Stimulated activated naive CD4-positive, alpha-beta T cell (primary cell): ENCODE measurements at places on chromosomes 7 and 10.
A peak's percentile ranks its signal among the peaks of the same experiment; 100 is the strongest.

DNA sequence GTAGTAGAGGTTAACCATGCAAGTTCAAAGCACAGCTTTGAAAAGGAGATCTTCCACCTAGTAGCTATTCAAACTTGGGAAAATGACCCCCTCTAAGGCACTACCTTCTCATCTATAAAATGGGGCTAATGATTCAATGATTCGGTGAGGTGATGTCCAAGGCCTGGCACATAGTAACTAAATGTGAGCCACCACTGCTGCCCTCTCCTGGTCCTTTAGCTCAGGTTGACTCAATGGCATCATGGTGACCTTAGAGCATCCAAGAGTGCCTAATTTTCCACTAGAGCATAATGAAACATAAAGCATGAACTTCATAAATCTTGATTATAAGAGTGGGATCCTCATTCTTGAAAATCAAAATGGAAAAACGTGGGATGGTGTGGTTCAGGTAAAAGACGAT lies 16.3 kb upstream of the PLCE1 start:
- DNase-seq, result no peak

DNA sequence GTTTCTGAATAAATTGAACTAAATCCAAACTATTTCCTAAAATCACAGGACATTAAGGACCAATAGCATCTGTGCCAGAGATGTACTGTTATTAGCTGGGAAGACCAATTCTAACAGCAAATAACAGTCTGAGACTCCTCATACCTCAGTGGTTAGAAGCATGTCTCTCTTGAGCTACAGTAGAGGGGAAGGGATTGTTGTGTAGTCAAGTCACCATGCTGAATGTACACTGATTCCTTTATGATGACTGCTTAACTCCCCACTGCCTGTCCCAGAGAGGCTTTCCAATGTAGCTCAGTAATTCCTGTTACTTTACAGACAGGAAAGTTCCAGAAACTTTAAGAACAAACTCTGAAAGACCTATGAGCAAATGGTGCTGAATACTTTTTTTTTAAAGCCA lies 13.9 kb downstream of the MEST start:
- DNase-seq, result no peak

GRCh38 chr7:109635374-109635773 lies 1065.7 kb downstream of the DNAJB9 start:
- DNase-seq, result no peak

GRCh38 chr7:106839511-106839910 lies 25.6 kb upstream of the PIK3CG start:
- DNase-seq, result no peak

GRCh38 chr10:5975641-5976473 lies 1.5 kb downstream of the IL15RA start:
- DNase-seq, result no peak

- DNase-seq, result no peak
Measured at GRCh38 chr7:140899883-140900282, 24.8 kb downstream of the BRAF start.

GRCh38 chr7:30840141-30841024 lies 69.2 kb downstream of the MINDY4 start:
- DNase-seq, result no peak

DNA sequence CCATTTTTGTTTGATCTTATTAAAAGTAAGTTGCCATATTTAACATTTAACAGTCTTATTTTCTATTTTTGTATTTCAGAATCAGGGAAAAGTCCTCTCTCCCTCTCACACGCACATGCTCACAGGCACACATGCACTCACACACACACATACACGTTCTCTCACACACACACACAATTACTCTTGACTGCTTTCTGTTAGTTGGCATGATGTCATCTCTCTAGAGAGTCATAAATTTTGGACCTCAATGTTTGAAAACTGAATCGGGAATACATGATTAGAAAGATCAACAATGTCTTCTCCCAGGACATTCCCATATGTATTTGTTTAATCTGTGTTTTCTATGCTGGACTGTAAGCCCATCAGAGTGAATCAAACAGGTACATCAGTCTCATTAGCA lies 165.7 kb upstream of the AHR start:
- no peak for DNase-seq

DNA sequence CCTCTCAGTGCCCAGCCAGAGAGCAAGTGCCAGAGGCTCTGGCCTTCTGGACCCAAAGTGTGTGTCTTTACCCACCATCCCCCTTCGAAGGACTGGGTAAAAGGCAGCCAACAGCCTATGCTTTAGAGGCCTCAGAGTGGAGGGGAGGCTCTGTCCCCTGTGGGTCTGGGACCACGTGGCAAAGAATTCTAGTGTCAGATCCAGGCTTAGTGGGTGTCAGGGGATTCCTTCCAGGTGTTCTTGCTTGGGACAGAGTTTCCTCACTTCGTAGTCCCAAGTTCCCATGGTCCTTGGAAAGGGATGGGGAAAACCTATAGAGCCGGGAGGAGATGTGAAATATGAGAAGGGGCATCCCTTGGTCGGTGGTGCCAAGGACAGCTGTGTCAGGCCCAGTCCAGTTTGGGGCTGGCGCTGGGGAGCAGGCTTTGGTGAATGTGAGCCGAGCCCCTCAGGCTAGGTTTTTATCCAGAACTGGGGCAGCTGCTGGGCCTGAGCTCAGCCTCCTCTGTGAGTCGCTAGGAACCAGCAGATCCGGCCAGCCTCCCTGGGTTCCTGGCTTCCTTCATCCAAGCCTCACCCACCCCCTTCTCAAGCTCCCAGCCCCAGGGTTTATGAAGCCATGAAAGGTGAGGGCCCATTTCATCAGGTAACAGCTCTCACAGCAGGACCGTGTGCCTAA lies 71.2 kb downstream of the C10orf105 start:
- no peak for DNase-seq

GRCh38 chr7:70647801-70648498 lies 484.0 kb upstream of the GALNT17 start:
- DNase-seq, result peak; percentile 56

- DNase-seq, result no peak
Measured at GRCh38 chr10:50367732-50368131, 116.4 kb upstream of the ASAH2 start.

GRCh38 chr10:101331956-101332355 lies 22.0 kb upstream of the BTRC start:
- no peak for DNase-seq

- no peak for DNase-seq
Measured at GRCh38 chr7:157032128-157032527, 21.7 kb upstream of the MNX1 start.

GRCh38 chr10:128116851-128117615 lies 9.2 kb downstream of the MKI67 start:
- no peak for DNase-seq

- DNase-seq, result no peak
Measured at GRCh38 chr7:44881610-44882009, 3.7 kb downstream of the PURB start.

DNA sequence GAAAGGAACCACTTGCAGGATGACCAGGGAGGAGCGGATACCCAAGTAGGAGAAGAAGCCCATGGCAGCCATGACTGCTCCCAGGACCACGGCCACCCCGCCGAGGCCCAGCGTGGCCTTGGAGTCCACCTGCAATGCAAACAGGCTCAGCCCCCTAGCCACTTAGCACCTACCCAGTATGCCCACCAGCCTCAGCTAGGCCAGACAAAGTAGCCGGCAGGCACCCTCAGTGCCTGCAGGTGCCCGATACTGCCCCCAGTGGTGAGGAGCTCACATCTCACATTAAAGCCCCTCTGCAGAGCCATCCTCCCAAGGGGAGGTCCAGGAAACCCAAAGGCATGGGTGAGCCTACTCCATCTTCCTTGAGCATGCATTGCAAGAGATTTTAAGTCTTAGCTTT lies 6.6 kb downstream of the NPC1L1 start:
- DNase-seq, result no peak

GRCh38 chr7:129298268-129298893 lies 73.6 kb downstream of the AHCYL2 start:
- peak; percentile 2 for DNase-seq

- no peak for DNase-seq
Measured at GRCh38 chr10:69123306-69123746, 652 bp upstream of the VPS26A start.

- no peak for DNase-seq
Measured at GRCh38 chr10:88228130-88228529, 355.0 kb downstream of the RNLS start.

DNA sequence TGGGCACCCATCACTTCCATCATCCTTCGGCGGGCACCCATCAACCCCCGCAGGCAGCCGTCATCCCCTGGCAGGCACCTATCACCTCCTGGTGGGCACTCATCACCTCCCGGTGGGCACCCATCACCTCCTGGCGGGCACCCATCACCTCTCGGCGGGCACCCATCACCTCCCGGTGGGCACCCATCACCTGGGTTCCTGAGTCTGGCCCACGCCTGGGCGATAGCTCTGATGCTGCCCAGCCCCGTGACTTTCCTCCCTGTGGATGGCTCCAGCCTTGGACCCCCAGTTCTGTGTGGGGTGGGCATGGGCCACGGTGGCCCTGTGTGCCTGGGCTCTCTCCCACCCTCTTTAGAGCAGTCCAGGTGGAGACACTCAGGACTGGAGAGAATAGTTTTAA lies 29.0 kb downstream of the PFKFB3 start:
- DNase-seq, result no peak

GRCh38 chr10:9786576-9786975 lies 1231.1 kb upstream of the CELF2 start:
- no peak for DNase-seq

GRCh38 chr7:43764807-43765491 lies 6.5 kb downstream of the BLVRA start:
- no peak for DNase-seq

DNA sequence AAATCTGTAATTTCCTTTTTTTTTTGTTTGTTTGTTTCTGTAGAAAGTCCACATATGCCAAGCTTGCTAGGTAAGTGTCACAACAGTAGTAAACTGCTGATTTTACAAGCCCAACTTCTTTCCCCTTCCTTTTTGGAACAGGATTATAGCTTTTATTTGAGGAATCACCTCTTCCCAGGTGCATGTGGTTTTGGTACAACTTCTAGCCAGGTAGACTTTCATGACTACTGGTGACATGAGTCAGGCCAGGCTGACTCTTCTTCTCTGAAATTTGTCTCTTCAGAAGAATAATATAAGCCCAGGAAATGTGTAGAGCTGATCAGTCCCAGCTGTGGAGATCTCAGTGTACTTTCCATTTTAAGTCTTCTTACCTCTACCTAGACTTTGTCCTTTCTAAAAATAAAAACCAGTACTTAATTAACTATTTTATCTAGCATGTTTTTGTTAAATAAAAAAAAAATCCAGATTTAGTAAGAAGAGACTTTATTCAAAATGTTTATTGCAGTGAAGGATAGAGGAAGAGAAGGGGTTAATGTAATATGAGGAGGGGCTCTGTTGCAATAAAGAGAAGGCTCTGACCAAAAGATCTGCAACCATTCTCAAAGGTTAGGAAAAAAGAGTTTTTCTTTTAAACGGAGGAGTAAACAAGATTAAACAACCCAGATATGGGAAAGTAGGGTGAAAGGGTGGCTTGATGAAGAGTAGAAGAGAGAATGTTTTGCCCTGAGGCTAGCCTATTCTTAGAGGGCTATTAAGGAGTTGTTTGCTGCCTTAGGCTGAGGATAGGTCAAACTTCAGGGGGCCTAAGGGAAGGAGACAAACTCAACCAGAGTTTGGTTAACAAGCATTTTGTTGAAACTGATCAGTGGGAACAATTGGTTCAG lies 664.2 kb downstream of the SORCS1 start:
- DNase-seq, result no peak

GRCh38 chr7:33534833-33535232 lies 370.5 kb upstream of the BMPER start:
- no peak for DNase-seq

DNA sequence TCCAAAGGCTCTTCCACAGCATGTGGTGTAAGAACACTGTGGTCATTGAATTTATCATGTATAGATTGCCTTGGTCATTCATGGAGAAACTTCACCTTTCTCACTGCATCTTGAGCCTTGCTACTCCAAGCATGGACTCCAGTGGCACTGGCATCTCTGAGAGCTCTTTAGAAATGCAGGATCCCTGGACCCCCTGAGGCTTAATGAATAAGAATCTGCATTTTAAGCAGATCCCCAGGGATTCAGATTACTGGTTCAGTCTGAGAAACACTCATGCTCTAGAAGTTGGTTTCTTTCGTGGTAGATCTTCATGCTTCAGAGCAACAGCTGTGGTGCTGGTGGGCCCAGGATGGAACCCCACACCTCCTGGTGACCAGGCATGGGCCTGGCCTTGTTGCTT lies 63.2 kb downstream of the CFAP58 start:
- no peak for DNase-seq

DNA sequence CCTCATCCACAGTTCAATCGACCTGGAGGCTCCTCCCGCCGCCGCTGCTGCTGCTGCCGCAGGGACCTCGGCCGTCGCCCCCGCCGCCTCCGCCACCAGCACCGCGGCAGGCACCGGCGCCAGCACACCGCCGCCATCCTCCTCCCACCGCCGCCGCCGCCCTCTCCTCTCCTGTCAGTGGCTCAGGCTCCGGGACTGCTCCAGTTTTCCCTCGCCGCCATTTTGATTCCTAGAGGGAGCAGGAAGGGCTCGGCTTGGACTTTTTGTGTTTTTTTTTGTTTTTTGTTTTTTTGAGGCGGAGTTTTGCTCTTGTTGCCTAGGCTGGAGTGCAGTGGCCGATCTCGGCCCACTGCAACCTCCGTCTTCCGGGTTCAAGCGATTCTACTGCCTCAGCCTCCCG lies 3.0 kb upstream of the MCM10 start:
- DNase-seq, result no peak

DNA sequence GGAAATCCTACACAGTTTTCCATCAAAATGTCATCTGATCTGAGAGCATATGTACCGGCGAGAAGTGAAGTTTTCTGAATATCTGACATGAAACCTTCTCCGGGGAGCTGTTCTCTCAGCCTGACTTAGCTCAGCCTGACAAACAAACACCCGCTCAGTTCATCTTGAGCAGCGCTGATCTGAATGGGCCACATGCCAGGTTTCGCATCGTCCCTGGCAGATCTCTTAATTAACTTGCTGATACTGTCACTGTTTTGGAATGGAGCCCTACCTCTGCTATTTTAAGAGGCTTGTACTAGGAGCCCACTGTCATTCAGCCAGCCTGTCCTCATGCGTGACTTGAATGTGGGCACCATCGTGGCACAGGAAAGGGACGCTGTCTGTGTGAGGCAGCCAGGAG lies 109.2 kb downstream of the STRA8 start:
- DNase-seq, result no peak

- no peak for DNase-seq
Measured at GRCh38 chr10:6212806-6213205, 10.1 kb downstream of the PFKFB3 start.
